COLO829 (cell line): ENCODE measurements at places on chromosomes 11 and 22.

- DNase-seq, result no peak
These were observed 224.3 kb downstream of the DSCAML1 start for GRCh38 chr11:117572671-117573070.

DNA sequence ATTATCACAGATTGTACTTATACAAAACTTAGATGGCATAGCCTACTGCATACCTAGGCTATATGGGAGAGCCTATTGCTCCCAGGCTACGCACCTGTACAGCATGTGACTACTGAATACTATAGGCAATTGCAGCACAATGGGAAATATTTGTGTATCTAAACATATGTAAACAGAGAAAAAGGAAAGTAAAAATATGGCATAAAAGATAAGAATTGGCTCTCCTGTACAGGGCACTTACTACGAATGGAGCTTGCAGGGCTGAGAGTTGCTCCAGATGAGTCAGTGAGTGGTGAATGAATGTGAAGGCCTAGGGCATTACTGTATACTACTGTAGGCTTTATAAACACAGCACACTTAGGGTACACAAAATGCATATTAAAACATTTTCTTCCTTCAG, 13.2 kb downstream of the APOL6 start:
- DNase-seq, result no peak

DNA sequence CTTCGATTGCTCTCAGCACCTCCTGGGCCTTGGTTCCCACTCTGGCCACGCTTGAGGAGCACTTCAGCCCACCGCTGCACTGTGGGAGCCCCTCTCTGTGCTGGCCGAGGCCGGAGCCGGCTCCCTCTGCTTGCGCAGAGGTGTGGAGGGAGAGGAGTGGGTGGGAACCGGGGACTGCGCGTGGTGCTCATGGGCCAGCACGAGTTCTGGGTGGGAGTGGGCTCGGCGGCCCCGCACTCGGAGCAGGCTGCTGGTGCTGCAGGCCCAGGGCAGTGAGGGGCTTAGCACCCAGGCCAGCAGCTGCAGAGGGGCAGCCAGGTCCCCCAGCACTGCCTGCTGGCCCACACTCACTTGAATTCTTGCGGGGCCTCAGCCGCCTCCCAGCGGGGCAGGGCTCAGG, 12.2 kb downstream of the OR4B1 start:
- no peak for DNase-seq

DNA sequence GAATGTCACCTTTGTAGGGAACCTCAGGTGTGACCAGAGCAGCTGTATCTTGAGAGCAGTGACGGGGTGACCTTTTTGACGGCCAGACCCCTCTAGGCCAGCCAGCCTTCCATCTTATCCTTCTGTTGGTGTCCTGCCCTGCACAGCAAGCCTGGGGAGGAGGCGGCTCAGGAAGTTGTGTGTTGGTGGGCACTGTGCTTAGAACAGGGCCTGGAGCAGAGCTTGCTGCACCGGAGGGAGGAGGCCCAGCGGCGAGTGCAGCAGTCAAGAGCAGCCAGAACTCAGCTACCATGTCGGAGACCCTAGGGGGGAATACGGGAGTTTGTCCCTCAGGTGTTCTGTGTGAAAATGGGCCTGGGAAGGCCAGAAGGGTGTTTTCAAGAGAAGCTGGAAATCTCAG, 129.4 kb downstream of the OSBP2 start:
- no peak for DNase-seq

GRCh38 chr22:44726439-44726838, 24.4 kb downstream of the PRR5 start:
- DNase-seq, result no peak

DNA sequence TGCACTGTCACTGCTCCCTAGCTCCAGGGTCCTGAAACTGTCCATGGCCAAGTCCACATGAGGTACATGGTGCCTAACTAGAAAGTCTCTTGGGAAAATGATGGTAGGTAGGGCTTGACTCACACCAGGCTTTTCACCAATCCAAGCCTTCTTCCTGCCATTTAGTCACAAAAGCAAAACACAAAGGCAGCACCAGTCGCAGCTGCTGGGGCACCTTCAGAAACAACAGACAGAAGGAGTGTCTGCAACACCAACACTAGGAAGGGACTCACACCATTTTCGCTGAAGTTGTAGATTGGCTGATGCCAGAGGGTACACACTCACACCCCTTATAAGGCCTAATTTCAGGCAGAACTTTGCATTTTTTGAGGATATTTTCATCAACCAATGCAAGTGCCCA, 55.7 kb downstream of the SYTL2 start:
- DNase-seq, result no peak
